ENCODE measurements at places on chromosomes 2 and 18.

- DNase-seq: no peak
These were observed 2.0 kb upstream of the ITGA6 start for GRCh38 chr2:172425336-172425735.

DNA sequence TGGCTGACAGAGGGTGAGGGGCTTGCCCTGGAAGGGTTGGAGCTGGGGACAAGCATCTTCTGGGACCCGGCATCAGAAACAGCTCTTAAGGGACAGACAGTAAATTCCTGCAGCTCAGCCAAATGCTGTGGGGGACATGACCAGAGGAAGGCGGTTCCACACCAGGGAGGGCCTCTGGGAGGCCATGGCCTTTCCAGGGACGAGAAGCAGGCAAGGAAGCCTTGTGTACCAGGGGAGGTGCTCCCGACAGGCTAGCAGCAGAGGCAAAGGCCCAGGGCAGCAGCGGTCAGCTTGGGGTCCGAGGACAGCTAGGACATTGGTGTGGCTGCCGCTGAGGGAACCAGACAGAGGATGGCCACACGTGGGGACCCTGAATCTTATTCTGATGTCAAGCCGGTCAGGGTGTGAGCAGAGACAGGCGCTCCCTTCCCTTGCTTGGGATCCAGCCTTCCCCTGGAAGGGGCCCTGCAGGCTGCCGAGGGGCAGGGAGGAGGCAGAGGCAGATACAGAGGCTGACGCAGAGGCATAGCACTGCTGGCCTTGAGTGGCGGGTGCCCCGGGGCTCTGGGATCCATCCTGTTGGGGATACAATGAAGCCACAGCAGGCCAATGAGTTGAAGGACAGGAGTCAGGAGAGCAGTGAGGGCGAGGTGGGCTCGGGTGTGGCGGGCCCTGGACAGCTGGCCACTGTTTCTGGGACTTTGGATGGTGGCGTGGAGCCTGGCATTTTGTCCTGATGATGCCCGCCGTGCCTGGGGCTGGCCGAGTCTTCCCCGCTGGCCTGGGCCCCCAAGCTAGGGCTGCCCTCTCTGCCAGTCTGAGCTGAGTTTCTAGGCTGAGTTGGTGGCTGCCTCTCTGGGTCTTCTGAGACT lies 64.1 kb upstream of the GPC1 start:
- no peak for DNase-seq

DNA sequence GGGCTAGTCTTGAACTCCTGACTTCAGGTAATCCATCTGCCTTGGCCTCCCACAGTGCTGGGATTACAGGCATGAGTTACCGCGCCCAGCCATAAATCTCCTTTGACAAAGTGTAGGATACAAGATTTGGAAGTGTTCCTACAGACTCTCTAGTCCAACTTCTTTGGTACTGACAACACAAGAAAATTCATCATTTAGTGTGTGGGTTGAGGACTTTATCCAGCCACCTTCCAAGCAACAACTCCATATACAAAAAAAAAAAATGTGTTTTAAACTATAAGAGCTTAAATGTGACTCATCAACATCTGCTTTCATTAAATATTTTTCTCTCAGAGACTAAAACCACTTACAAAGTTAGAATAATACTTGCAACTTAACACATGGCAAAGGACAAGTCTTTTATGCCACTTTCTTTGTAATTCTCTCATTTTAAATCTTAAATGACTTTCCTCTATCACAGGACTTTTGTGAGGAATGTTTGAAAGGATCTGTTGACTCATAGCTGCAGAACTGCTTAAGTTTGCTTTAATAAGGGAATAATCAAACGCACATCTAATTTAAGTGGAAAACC lies 46.2 kb upstream of the ITGAV start:
- DNase-seq: no peak

GRCh38 chr18:8800445-8800844 lies 95.1 kb downstream of the MTCL1 start:
- DNase-seq: no peak

DNA sequence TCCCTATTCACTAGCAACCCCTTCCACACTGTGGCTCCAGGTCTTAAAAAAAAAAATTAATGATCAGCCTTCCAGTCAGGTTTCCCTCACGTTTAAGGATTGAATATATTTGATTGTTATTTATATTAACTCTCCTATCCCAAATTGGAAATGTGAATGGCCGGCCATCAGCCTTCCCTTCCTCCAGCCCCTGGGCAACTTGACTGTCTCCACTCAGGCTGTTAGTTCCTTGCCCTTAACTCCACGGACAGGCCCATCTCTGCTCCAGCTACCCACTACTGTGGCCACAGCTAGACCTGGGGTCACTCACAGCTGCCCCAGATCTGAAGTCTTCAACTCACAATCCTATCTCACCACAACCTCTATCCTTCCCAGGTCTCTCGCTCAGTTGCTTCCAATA lies 39.9 kb downstream of the THOC1 start:
- no peak for DNase-seq

GRCh38 chr18:69220529-69220928 lies 180.2 kb upstream of the DOK6 start:
- DNase-seq: no peak

Data from HuH-7 (cell line).